GM19239 (cell line): ENCODE measurements at places on chromosomes 3 and 15.

- DNase-seq, result no peak
Measured at GRCh38 chr15:35741881-35742280, 195.9 kb upstream of the DPH6 start.

GRCh38 chr15:101707983-101708382 lies 16.3 kb downstream of the TARS3 start:
- DNase-seq, result no peak

DNA sequence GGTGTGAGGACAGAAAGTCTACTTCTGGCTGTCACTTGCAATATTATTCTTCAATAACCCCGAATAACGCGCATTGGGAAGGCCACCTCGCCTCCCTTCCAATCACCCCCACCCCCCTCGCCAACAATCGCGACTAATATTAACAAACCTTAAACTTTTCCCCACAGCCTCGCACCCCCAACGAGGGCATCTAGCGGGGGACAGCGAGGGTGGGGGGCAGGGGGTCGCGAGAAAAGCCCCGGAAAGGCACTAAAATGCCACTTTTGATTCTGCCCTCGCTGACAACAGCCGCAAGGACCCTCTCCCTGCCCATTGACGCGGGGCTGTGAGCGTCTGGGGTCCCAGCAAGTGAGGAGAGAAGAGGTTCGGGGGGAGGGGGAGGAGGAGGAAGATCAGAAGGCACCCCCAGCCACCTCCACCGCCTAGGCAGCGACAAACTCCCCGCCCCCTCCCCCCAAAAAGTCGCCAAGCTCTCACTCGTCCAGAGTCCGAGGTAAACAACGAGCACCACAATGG lies 868 bp downstream of the SATB1 start:
- no peak for DNase-seq

- no peak for DNase-seq
Measured at GRCh38 chr3:17307482-17307881, 422.7 kb downstream of the PLCL2 start.

GRCh38 chr15:40146037-40146436 lies 14.8 kb upstream of the BUB1B start:
- DNase-seq, result no peak
